ENCODE measurements at places on chromosomes 4 and X. TPM values are rescaled to one million over a fixed set of nuclear protein-coding genes. Genes with fewer than 3 reads are reported as not detected.

The PRAF2 gene
- total RNA-seq = 11.1 TPM

- no peaks in the 10 kb centered on the region for H3K4me1 ChIP-seq
- H3K36me3 ChIP-seq = no peaks in the 10 kb centered on the region
- DNase-seq = no peak
- H3K27me3 ChIP-seq = no peaks in the 10 kb centered on the region
- H3K4me3 ChIP-seq = no peak overlapping the region
Measured at GRCh38 chr4:19213388-19213787, 1038.3 kb upstream of the SLIT2 start.

GRCh38 chrX:55867181-55867651 is 149.7 kb downstream of the RRAGB start:
- H3K4me3 ChIP-seq = no peak overlapping the region
- H3K4me1 ChIP-seq = peaks cover 8% of the 10 kb centered on the region
- no peaks in the 10 kb centered on the region for H3K36me3 ChIP-seq
- H3K27ac ChIP-seq = peak overlapping the region; percentile 57
- H3K27me3 ChIP-seq = no peaks in the 10 kb centered on the region

DNA sequence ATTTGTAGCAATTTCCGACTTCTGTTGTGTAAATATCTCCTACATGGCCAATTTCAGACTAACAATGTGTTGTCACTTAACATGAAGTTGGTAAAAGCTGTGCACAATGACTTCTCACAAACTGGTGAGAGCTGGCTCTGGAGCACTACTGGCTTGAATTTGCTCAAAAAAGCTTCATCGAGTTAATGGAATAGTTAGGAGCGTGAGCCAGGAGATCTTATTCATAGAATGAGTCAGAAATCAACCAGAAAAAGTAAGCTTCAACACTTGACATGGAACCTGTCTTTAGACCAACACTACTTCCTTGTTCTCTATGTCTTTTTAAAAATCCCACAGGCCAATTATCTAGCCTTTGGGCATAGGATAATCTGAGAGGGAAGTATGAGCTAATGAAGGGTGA is 7.9 kb upstream of the CHRDL1 start:
- H3K27me3 ChIP-seq = no peaks in the 10 kb centered on the region
- H3K4me3 ChIP-seq = no peak overlapping the region
- no peaks in the 10 kb centered on the region for H3K4me1 ChIP-seq
- no peak for DNase-seq

Measured in GM12878 (cell line).